Stimulated activated CD8-positive, alpha-beta memory T cell treated with anti-CD3 and anti-CD28 coated beads, Interleukin-15, amount 100 ng/mL, for 4 hours (primary cell): ENCODE measurements at places on chromosomes 1 and 21.

GRCh38 chr1:174262349-174263241, 103.3 kb downstream of the RABGAP1L start:
- no peak for DNase-seq

DNA sequence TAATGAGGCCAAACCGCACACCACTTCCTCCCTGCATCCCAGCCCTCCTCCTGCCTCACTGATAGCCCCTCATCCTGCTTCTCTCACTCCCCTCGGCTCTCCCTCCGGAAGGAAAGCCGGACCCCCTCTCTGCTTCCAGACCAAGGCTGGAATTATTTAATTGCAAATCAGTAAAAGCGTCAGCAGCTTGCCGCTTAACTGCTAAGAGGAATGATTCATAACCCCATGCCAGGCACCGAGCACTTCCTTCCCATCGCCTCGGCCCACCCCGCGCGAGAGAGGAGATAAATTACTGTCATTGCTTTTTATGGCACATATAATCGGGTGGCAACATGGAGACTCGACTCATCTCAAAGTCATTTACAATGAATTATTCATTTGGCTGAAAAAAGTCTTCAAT, 77.3 kb downstream of the UBIAD1 start:
- DNase-seq: no peak

DNA sequence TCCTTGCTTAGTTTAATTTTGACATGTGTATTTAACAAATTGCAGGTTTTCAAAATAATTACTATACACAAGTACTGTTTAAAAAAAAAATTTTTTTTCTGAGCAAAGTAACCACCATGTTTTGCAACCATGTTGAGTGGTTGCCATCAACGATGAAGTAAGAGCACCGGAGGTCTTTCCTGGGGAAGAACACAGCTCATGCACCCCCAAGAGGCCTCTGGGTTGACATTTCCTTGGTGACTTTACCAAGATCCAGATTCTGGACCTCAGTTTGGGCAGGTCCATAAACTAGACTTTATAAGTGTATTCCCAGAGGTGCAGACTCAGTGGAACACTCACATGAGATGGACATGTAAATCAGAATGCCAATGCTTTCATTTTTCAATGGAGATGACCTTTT, 36.8 kb upstream of the RALGPS2 start:
- no peak for DNase-seq

DNA sequence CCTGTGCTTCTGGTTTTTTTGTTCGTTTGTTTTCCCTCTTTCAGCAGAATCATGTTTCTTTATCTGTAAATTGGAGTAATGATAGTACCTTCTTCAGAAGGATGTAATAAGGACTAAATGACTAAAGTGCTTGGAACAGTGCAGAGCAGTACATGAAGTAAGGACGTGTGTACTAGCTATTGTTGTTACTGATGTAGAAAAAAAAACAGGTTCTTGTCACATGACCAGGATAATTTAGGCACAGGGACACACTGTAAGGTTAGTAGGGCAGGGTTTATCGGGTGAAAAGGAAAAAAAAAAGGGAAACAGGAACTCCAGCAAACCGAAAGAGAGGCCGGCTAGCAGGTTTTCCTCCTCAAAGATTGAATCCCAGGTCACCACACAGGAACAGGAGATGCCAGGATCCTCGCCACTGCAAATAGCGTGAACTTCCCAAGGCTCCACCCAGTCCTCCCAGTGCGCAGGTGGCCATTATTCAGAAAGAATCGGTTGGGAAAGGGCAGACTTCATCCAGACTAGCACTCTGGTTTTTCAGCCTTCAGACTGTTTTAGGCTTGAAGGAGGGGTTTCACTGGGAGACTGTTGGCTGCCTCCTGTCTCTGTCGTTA, 63.8 kb upstream of the PRRC2C start:
- no peak for DNase-seq

GRCh38 chr1:94240822-94241221, 3.4 kb upstream of the ARHGAP29 start:
- DNase-seq: no peak

GRCh38 chr1:187654635-187655034, 825.9 kb downstream of the PLA2G4A start:
- DNase-seq: no peak

- no peak for DNase-seq
These were observed 364.2 kb upstream of the VAMP3 start for GRCh38 chr1:7406641-7407543.

- no peak for DNase-seq
These were observed 570 bp upstream of the PEX10 start for GRCh38 chr1:2412773-2413494.

GRCh38 chr21:33020558-33021100, 5.1 kb upstream of the OLIG2 start:
- no peak for DNase-seq

DNA sequence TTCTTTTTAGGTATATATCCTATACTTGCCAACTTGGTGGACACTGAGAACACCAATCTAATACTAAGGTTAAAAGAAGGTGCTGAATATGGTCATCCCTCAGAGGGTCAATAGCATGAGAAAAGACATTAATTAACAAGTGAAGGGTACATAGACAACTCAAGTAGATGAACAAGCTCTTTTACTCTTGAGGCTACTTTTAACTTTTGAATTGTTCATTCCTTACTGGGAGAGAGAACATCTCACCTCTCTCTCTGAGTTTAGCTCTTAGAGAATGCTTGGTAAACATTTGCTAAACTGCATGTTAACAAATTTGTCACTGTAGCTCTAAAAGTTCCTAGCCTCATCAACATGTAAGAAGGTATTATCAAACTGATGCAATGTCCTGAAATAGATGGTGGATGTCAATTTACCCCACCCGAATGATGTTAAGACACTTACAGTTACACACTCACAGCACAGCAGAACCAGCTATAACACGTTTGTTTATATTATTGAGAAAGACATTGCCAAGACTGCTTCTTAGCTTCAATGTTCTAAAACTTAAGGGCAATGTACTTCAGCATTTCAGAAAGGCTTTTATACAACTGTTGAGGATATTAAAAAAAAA, 35.9 kb downstream of the HEATR1 start:
- no peak for DNase-seq

- DNase-seq: no peak
These were observed 444.8 kb downstream of the TTLL7 start for GRCh38 chr1:83554174-83554573.

GRCh38 chr1:197314682-197315081, 46.6 kb downstream of the CRB1 start:
- no peak for DNase-seq

GRCh38 chr1:51961954-51962353, 28.5 kb downstream of the RAB3B start:
- DNase-seq: no peak

GRCh38 chr21:36097427-36098181, 27.8 kb downstream of the CBR1 start:
- no peak for DNase-seq

- peak; percentile 50 for DNase-seq
These were observed 1.5 kb upstream of the FCMR start for GRCh38 chr1:206923009-206923960.

DNA sequence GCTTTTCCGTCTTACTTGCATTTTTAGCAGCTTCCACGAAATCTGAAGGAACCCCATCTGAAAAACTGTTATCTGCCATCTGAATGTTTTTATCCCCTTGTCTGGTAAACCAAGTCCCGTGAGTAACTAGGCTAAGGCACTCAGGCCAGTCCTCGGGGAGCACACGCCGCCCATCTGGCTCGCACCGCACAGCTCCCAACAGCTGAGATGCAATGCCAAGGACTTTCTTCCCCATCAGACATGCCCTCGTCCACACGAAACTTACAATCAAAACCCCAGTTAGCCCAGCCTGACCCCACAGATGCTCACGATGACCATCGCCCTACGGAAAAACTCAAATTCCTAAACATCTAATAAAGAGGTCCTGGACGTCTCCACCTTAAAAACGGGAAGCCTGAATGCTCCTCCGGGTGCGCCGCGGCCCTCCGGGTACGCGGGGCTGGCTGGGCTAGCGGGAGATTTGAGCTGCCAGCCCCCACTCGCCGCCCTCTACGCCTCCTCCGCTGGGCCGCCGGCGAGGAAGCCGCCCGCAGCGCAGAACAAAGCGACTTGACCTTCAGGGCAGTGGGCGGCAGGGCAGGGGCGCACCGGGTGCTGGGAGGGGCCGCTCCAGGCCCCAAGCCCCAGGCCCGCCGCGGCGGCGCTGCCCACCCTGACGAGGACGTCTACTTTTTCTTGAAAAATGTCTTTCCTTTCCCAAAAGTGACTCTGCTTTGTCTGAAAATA, 36.6 kb downstream of the CD58 start:
- no peak for DNase-seq

GRCh38 chr1:200909757-200910239, 15.1 kb downstream of the INAVA start:
- DNase-seq: no peak

DNA sequence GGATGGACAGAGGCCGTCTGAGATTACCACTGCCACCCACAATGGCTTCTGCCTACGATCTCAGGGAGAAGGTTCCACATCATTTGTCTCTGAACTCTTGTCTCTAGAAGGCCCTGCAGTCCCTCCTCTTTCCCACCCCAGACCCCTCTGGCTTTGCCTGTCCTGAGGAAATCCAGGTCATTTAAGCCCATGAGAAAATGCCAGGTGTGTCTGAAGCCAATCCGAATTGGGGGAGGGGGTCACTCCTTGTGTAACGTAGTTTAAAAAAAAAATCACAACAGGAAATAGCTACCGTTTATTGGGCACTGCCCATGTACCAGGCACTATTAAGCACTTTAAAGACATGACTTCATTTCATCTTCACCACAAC, 7.5 kb upstream of the MYOM3 start:
- DNase-seq: no peak

GRCh38 chr1:23837908-23838307, 12.7 kb upstream of the HMGCL start:
- DNase-seq: no peak

GRCh38 chr1:24186031-24186710, 918 bp downstream of the IFNLR1 start:
- no peak for DNase-seq

GRCh38 chr21:35478161-35479064, 429.3 kb upstream of the RUNX1 start:
- no peak for DNase-seq

- no peak for DNase-seq
These were observed 39.4 kb downstream of the PHC2 start for GRCh38 chr1:33391343-33392078.

DNA sequence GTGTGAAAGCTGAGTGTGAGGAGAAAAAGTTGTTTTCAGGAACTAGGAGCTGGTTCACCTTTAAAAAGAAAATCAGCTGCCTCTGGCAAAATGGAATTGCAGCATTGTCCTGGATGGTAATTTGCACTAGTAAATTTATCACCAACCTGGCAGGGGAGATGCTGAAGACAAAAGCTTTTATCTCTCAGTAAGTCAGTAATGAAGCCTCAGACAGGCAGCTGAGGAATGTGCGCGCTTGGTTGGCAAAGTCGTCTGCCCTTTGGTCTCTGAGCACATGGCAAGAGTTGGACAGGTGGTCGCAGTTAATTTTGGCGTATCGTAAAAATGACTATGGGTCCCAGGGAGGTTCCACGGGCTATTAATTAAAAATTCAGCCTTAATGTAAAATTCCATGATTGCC, 131.9 kb downstream of the BACH1 start:
- no peak for DNase-seq

DNA sequence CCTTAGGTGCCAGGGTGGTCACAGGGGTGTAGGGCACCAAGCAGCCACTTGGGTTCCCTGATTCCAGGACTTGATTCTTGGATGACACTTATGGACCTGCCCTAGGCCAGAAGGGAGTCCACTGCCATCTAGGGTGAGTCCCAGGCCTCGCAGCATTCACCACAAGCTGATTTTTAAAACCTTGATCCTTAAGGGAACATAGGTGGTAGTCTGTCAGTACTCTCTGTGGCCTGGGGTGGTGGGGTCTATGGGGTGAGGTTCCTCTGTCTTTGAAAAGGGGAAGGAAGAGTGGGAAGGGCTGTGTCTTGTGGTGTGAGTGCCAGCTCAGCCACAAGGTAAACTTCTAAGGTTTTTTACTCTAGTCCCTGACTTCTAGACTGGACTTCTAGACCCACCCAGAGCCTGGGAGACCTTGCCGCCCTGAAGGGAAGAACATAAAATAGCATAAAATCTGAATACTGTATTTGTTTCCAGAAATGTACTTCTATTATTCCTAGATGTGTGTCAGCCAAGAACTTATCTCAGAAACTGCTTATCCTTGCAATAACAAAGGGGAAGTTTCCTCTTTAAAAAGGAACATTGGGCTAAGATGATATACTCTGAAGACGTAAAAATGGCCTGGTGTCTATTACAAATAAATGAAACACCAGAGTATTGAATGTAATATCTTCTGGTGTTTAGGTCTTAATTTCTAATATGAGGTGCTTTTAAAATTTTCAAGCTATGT, 757.3 kb downstream of the LTN1 start:
- no peak for DNase-seq
